ENCODE measurements at places on chromosomes 6 and 20.
A peak's percentile ranks its signal among the peaks of the same experiment; 100 is the strongest.

DNA sequence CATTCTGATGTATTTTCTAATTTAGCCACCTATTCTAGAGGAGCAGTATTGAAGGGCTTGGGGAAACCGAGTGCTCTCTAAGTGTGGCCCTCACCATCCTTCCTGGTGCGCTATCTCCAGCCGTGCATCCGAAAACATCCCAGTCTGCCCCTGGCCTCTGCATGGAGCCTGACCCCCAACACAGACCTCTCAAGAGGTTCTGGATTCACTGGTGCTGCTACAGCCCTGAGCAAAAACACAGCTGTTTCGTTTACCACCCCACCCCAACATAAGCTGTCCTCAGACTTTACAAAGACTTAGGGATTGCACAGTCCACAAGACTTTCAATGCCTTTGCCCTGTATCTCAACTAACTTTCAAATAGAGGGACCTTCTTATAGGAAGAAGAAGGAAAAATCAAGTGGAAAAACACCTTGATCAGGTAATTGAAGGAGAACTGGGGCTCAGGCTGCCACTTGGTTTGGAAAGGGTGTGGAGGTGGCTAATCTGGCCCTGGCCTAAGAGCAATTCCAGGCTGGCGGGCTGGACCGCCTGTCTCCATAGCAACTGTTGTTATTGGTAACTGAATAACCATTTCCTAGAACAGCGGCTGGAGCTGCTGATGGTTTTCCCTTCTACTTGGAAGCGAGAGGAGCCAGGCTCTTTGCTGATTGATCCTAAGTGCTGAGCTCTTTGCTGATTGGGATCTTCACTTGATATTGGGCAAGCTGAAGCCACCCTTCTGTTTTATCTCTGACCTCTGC is 90.2 kb upstream of the TOX2 start:
- DNase-seq, result peak; percentile 11

DNA sequence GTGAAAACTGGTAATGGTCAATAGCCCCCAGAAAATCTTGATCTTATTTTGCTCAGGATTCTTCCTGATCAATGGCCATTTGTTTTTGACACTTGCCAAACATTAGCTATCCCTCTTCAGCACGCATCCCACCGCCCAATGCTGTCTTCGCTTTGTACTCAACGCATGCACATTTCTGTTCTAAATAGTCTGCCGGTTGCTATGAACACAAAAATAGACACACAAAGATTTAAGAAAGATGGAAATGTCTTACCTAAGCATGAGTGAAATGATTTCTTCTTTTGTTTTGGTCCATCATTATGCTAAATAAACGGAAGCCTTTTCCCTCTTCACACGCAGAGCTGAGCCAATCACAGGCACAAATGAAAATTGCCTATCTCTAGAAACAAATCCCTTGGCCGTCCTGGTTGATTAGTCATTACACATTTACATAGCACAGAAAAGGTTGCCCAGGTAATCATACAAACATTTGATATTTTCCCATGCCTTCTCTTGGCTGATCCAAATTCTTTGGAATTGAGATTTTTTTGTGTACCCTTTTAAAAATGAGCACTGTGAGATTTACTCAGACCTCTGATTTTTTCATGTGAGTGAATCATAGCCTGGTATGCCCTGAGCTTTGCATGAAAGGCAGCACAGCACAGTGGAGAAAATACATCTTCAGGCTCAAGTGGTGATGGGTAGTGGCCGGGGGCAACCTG is 70.5 kb upstream of the FAM184A start:
- peak; percentile 24 for DNase-seq

GRCh38 chr20:3775457-3776108 is 5.7 kb downstream of the SPEF1 start:
- no peak for DNase-seq

- no peak for DNase-seq
These were observed 721.4 kb downstream of the RFPL4B start for GRCh38 chr6:113068570-113068969.

DNA sequence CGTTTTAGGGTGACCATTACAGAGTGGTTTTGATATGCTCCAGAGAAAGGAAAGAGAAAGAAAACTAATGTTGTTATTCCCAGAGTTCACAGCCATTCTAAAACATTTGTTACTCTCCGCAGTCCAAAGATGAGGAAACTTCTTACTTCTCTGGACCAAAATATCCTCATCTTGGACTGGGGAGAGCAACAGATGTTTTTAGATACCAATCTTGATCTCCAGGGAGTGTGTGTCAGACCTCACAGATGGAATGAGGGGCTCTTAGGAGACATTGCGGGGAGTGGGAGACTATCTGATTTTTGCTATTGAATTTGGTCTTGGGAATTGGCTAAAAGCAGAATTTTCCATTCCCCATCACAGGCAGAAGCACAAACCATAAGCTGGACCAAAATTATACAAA is 110.8 kb downstream of the TNFAIP3 start:
- peak; percentile 19 for DNase-seq

DNA sequence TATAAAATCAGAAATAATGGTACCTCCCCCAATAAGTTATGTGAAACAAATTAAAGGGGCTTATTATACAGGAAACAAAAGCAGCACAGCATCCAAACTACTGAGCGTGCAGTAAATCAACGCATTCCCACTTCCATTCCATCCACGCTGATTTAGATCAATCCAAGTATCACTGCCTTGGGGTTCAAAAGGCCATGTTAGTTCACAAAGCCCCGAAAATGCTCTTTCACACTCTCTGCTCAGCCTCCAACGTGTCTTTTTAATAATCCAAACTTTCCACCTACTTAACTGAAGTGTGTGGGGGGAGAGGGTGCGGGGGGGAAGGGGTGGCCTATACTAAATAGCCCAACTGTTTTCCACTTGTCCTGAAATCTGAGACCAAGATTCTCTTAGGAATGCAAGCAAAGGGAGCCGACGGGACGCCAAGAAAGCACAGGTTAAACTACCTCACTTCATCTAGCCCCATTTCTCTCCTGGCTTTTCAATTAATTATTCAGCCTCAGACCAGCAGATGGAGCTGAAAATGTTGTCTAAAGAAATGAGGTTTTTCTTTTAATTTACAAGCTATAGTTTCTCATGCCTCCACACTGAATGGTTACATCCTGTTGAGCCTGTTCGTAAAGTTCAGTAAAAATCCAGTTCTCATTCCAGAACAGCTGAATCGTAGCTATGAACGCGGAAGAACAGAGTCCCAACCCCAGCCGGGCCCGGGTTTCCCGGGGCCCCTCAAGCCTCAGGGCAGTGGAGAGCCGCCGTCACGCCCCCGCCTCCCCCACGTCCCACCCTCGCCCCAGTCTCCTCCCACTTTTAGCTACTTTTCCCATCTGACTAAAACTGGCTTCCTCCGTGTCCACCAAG is 1.0 kb upstream of the NXT1 start:
- peak; percentile 89 for DNase-seq

DNA sequence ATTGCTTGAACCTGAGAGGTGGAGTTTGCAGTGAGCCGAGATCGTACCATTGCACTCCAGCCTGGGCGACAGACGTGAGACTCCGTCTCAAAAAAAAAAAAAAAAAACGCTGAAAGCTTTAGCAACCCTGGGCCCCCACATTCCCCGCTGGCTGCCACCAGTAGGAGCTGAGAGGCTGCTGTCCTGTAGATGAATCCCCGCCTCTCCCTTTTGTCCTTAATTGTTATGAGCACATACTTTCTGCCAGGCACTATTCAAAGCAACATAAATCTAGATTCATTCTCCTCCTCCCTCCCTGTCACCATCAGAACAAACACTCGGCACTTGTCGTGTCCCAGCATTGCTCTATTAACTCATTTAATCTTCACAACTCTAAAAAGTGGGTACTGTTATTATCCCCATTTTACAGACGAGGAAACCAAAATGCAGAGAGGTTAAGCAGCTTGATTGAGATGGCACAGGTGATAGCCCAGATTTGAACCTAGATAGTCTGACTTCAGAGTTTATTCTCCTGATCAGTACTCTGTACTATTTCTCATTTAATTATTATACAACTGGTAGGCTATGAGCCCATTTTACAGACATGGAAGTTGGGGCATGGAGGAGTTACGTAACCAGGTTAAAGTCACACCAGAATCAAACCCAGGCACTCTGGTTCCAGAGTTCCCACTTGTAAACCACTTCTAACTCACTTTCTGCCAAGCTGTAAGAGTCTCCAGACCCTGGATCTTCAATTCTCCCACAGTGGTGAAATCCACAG is 97.4 kb downstream of the EYA2 start:
- no peak for DNase-seq

GRCh38 chr6:26544473-26544872 is 6.3 kb downstream of the HMGN4 start:
- no peak for DNase-seq

DNA sequence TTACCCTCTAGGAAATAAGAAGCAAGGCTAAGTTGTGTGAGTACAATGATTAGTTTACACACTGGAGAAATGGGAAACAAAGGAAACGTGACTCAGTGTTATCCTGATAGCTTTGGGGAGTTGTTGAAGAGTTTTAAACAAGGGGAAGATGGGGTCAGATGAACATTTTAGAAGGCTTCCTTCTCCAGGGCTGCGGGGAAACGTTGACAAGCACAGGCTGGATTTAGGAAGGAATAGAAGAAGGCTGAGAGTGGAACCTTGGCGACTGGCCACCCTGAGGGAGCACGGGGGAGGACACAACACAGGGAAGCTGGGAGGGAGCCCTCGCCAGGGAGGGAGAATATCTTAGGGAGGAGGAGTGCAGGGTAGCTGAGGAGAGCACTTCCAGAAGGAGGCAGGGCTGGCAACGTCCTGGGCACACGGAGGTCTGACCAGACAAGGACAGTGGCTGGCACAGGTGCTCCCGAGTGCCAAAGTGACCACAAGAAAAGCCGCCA is 134.7 kb downstream of the AIG1 start:
- no peak for DNase-seq

GRCh38 chr20:34574426-34574825 is 15.9 kb downstream of the MAP1LC3A start:
- no peak for DNase-seq

GRCh38 chr6:165983112-165984072 is 184.3 kb downstream of the TBXT start:
- DNase-seq, result no peak

DNA sequence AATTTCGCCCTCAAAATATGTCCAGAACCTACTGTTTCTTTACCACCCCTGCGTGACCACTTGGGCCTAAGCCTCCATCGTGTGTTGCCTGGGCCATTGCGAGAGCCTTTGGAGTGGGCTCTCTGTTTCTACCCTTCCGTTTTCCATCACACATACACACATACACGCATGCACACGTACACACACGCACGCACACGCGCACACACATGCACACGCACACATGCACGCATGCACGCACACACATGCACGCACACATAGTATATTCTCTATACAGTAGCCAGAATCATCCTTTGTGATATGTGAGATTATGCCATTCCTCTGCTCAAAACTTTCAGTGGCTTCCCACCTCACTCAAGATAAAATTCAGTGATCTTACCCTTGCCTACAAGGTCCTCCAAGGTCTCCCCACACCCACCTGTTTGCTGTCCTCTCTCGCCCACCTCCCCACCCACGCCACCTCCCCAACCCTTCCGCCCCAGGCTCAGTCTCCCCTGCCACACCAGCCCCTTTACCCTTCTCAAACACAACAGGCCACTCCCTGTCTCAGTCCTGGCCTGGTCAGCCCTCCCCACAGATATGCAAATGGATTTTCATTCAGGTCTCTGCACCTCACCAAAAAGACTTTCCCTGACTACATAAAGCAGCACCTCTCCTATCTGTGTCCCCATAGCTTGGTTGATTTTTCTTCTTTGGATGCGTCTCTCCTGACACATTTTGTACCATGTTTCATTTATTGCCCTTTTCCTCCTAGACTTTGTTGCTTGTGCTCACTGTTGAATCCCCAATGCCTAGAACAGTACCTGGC is 559.6 kb downstream of the CD83 start:
- no peak for DNase-seq

GRCh38 chr20:61968036-61968810 is 97.5 kb downstream of the TAF4 start:
- DNase-seq, result no peak

DNA sequence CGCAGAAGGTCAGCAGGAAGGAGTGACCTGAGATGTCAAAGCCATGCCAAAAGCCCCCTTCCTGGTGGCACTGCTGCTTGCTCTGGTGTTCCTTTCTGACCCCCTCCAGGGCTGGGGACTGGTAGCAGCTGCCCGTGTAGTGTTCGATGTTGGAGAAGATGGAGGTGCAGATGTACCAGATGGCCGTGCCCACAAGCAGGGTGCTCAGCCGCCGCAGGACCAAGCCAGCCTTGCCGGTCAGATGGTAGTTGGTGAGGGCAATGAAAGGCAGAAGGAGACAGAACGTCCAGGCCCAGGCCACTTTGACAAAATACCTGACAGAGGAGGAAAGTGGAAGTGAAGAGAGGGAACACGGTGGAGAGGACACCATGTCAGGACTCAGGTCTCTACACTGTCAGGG is 4.1 kb downstream of the FITM2 start:
- no peak for DNase-seq

GRCh38 chr6:11393713-11394627 is 143.6 kb upstream of the TMEM170B start:
- peak; percentile 67 for DNase-seq

- no peak for DNase-seq
These were observed 115.7 kb downstream of the TOX2 start for GRCh38 chr20:44030394-44030793.

GRCh38 chr6:15582499-15582898 is 80.3 kb downstream of the DTNBP1 start:
- DNase-seq, result no peak

Measured in GM03348 (cell line).